Fibroblast of mammary gland (primary cell): ENCODE measurements at places on chromosomes 3 and 15.

DNA sequence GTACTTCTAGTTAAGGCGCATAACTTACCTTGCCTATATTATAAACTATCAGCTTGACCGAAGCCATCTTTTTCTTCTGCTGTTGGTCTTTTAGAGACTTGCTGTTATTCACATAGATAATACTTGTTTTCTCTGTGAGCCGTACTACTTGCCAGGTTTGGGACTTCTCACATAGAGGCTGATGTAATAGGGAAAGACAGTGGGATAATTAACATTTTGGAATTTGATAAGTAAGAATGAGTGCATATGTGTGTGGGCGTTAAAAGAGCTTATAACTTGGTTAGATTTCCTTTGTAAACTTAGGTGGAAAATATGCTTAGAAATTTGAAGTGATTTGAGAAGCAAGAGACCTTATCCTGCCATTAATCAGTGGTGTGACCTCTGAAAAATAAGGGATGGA, 47.8 kb downstream of the FNDC3B start:
- peak; percentile 55 for DNase-seq

DNA sequence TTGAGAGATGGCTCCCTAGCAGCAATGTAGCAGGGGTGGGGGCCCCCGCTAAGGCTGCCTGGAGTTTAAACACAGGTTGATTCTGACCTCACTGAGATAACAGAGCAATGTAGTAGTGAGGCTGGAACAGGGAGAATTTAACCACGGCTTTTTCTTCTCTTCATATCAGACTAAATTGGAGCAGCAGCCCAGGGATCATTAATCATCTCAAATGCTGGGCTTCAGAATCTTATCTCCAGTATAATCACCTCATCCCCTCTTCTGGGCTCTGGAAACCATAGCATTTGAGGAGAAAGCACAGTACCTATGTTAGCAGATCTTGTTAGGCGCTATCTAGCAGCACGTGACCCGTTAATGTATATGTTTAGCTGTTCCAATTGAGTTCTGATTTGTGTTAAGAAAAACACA, 25.4 kb upstream of the DET1 start:
- DNase-seq = no peak

GRCh38 chr3:141086188-141086587, 35.0 kb downstream of the SPSB4 start:
- DNase-seq = no peak

GRCh38 chr3:170475092-170475685, 56.5 kb downstream of the CLDN11 start:
- no peak for DNase-seq

DNA sequence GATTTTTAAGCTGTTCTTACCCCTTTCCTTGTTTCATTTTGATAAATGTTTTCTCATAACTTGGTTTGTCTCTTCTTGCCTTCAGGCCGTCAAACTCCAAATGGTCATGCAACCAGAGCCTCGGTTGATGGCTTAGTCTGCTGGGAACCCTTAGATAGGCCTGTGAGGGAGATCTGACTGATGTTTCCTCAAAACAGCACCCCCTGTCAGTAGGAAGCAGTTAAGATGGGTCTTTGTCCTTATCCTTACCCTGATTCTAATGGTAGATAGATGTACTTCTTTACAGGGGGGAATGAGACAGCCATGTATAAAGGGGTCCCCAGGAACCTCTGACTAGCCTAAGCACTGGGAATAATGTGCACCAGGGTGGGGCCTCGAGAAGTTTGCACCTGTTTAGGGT, 16.3 kb upstream of the OR5H1 start:
- no peak for DNase-seq

GRCh38 chr15:35383506-35383905, 162.5 kb downstream of the DPH6 start:
- DNase-seq = peak; percentile 7

DNA sequence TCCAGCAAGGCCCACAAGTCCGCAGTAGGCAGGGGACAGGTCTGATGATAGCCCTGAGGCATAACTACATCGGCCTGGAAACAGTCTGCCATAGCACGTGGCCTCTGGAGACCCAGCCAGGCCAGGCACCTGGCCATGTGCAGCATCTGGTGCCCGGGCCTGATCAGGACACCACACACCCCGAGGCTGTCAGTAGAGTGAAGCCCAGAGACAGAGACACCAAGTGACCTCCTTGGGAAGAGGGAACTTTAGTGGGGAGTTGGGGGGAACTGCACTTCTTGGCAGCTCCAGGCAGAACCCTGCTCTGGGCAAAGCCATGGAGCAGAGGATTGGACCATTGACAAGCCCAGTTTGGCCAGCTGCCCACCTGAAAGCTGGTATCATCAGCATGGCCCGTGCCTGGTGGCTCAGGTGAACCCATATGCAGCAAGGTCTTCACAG, 1.2 kb downstream of the SHISA5 start:
- no peak for DNase-seq

DNA sequence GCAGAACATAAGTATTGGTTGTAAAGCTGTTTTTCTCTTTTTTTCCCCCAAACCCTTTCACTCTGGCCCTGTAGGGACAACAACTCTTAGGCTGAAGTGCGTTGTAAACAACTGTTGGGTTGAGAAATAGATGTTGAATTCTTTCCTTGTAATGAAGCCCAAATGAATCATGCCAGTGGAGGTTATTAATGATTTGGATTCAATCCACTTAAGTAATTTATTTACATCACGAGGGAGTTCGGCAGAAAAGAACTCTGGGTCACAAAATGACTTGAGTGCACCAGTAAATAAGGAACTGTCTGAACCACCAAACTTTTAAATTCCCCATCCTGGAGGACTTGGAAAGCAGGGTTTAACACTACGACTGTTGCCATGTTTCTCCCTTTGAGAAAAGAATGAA, 218.9 kb downstream of the PDZRN3 start:
- DNase-seq = peak; percentile 77

DNA sequence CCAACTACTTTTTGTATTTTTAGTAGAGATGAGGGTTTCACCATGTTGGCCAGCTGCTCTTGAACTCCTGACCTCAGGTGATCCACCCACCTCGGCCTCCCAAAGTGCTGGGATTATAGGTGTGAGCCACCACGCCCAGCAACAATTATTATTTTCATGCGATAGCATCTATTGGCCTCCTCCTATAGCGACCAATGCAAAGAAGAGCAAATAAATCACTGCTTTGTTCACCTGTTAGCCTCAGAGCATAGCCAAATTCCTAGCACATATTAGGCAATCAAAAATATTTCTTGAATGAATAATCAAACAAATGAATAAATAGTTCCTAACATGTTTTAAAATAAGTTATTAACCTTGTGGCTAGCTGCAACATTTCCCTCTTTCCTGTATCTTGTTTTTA, 36.8 kb upstream of the TNFSF10 start:
- DNase-seq = no peak

GRCh38 chr3:35523074-35523473, 116.3 kb upstream of the ARPP21 start:
- no peak for DNase-seq

GRCh38 chr3:81554801-81555200, 206.6 kb downstream of the GBE1 start:
- DNase-seq = no peak

DNA sequence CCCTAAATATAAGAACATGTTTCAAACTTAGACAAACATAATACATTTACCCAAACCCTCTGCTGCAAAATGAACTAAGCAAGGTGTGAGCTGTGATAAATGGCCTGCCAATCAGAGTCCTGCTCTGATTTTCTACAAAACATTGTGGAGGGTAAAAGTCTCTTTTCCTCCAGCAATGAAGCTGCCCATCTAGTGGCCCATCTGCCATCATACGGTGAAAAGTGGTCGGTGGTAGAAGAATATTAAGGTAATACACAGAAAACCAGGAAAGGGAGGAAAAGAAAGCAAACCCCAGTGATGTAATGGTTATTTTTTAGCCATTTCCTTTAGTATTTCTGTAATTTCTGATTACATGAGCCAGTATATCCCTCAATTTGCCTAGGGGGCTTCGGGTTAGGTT, 838.1 kb downstream of the TBL1XR1 start:
- DNase-seq = no peak

DNA sequence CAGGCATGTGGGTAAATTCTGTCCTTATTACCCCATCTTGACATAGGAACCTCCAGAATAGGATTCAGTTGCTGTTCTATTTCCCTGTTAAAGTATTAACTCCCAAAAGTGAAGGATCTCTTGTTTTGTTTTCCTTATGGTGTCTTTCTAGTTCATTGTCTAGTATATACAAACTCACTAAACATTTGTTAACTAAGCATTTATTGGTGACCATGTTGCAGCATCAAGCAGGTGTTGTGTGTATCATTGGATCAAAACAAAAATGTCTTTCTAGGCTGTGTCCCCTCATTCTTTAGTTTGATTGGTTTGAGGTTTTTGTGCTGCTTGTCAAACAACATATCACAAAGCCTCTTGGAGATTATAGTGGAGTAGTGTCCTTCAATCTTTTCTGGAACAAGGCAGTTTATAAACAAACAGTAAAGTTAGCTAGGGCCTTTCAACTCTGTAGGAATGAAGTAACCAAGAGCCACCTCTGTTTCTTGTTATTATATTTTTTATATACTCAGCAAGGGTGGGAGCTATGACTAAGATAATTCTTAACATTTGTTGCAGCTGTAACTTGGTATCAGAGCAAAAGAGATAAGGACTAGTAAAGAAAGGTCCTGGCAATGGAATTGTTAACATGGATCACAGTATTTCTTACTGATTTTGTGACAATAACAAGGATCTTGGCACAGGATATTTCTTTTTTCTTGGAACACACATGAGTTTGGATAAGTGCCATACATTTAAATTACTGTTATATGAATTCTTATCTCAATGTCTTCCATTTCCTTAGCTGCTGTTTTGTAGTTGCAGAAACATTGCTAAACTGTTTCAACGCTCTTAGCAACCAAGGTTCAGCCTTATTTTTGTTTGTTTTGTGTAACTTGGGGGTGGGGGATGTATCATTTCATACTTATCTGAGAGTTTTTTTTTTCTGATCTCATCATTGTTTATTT, 49.3 kb downstream of the TMOD3 start:
- peak; percentile 64 for DNase-seq

DNA sequence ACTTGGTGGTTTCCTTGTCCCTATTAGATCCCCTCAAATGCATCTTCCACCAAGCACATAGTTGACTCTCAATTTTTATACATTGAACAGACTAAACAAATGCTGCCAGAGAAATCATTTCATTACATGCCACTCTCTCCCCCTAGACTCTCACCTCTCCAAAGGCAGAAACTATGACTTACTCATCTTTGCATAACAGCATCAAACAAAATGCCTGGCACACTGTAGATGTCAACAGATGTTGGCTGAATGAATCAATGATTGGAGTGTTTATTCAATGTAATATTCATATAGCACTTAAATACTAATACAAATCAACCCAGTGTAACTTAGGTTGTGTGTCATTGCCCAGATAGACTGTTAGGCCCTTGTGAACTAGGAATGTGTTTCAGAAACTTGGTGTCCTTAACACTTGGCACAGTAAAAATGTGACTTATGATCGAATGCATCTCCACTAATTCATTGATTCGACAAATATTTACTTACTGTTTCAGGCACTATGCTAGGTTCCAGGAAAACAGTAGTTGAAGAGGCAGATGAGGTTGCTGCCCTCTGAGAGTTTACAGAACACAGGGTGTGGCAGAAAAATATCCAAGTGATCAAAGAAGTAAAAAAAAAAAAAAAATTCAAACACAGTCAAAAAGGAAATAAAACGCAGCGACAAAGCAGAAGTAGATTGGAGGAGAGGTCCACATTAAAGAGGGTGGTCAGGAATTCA, 188.5 kb upstream of the LRRN1 start:
- no peak for DNase-seq

DNA sequence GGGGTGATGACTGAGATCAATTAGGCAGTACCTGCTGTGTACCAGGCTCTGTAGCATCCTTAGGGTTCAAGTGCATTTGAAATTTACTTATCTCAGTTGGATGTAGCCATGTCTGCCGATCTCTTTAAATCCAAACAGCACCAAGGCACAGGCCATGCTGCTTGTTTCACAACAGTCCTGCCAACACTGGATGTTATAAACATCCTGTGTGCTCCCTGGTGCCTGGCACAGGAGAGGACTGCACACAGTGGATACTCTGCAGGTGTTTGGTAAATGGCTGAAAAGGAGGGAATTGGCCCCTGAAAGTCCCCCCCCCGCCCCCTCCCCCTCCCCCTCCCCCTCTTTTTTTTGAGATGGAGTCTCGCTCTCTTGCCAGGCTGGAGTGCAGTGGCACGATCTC, 27.0 kb downstream of the CTSH start:
- DNase-seq = no peak
